Muscle of leg (tissue), 16 donors: ENCODE measurements at places on chromosomes 4 and X. TPM values are rescaled to one million over a fixed set of nuclear protein-coding genes. Genes with fewer than 3 reads are reported as not detected.

DNA sequence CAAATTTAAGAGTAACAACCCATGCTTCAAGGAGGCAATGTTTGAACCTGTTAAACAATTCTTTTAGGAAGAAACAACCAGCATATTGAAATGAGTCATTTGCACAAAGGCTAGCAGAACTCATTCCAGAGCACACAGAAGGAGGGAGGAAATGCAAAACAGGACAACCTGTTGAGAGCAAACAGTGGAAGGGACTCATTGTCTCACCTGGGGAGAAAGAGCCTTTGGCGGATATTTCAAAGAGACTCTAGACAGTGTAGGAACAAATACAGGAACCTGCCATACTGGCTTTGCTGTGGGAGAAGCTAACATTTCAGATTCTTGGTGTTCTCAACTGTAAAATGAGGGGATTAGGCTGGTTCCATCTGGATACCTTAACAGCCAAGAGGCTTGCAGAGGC is 14.8 kb upstream of the RASGEF1B start:
- no peak for DNase-seq

- peak; percentile 31 for DNase-seq
These were observed 165.0 kb downstream of the RAPGEF2 start for GRCh38 chr4:159267869-159268285.

GRCh38 chr4:122722256-122722655 is 10.2 kb upstream of the BBS12 start:
- no peak for DNase-seq

DNA sequence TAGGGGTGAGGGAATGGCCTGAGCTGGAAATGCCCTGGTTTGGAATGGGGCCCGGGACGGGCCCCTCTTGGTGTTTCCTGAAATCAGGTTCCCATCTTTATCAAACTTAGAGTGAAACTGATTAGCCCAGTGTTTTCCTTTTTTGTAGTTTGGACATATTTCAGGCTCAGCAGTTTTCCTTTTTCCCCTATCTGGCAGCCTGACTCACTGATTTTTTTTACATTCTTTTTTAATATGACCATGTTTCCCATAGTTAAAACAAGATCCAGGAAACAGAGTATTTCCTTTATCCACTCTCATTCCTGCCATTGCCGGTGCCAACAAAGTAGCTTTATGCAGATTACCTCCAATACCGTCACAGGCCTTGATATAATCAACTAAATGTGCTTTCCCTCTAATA is 20.5 kb upstream of the C4orf17 start:
- DNase-seq: peak; percentile 3

GRCh38 chr4:55609393-55609866 is 17.4 kb upstream of the PDCL2 start:
- peak; percentile 15 for DNase-seq

GRCh38 chrX:150967786-150968185 is 15.3 kb upstream of the HMGB3 start:
- DNase-seq: no peak

DNA sequence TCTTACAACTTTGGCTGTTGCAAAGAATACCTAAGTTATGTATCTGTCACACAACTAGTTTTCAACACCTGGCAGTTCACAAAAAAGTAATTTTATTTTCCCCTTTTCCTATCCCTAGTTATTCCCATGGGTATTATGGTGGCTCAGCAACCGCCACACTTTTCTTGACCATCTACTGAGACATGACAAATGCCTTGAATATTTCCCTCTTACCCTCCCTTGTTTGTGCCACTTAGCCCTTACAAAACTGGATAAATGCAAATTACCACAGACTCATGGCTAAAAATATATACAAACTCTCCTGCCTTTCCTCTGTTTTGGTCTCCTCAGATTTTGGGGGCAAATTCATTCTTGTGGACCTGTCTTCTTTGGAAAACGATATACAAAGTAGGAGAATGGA is 72.1 kb downstream of the AMOT start:
- no peak for DNase-seq

DNA sequence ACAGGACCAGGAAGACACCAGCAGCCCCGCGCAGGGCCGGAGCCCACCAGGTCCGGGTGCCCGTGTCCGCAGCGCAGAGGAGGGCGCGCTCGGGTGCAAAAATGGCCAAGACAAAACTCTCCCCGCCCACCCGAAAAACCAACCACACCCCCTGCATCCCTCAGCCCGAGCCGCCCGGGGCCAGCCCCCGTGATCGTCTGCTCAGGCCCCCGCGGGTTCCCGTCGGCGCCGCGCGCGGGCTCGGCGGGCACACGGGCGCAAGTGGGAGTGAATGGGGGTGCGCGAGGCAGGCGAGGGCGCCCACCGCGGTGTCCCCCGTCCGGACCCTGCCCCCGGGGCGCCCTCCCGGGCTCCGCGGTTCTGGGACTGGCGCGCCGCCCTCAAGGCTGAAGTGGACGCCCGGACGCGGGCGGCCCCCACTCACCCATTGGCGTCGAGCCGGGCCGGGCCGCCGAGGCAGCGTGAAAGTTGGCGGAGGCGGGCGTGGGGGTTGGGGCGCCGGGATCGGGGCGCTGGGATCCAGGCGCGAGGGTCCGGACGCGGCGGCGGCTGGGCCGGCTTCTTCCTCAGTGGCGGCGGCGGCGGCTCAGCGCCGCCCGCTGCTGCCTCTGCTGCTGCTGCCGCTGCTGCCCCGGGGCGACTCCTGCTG is 393 bp downstream of the SH3KBP1 start:
- DNase-seq: peak; percentile 40

DNA sequence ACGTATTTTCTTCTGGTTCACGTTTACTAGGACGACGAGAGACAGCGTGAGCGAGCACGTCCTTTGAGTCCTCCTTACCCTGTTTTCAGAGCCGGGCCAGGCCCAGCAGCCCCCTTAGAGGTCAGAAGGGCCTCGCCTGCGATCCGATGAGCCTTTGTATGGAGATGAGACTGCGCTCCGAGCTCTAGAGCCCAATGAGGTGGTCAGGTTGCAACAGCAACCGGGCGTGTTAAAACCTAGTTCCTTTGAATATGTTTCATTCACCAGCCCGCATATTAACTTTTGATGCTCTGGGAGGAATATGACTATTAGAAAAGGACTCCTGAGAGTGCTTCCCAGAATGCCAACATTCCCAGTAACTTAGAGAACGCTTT is 55.6 kb upstream of the TADA2B start:
- no peak for DNase-seq

DNA sequence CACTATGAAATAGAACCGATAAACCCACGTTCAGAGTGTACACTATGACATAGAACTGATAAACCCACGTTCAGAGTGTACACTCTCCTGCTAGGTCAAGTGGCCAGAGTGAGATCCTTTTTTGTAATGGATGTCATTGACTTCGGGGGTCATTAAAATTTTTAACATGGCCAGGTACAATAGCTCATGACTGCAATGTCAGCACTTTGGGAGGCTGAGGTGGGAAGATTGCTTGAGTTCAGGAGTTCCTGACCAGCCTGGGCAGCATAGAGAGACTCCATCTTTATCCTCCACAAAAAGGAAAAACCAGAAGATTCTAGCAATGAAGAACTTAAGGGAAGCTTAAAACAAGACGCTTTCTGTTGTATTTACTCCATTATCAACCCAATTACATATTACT is 439.7 kb upstream of the FRG1 start:
- no peak for DNase-seq

DNA sequence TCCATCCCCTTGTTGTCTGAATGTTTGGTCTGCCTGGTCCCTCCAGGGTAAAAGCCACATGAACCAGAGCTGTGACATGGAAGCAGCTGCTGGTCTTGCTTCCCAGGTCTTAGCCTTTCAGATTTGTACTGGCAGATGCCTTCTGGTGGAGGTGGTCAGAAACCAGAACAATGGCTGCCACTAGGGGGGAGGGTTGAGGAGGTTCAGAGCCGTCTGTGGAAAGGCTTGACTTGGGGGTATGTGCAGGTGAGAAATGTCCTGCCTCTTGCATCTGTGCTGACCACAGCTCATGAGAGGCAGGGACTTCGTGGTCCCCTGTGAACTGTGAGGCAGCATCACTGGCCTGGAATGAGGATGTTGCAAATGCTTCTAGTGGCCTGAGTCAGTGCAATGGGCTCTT is 144.2 kb upstream of the WDR1 start:
- DNase-seq: no peak

DNA sequence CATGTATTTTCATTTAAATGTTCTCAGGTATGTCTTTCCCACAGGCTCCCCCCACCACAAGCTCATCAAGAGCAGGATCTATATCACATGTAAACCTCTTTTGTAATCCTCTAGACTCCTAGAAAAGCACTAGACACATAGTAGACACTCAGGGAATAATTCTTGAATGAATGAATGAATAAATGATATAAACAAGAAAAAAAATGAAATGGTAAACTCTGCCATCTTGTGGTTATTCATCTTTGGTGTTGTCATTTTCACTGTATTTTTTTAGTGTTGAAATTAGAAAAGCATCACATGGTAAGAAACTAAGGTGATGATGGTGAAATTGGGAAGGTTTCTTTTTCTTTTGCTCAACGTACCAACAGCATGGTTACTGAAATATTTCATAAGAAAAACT is 34.2 kb upstream of the C1GALT1C1 start:
- DNase-seq: peak; percentile 5

GRCh38 chr4:108359130-108359985 is 190.6 kb upstream of the LEF1 start:
- no peak for DNase-seq

DNA sequence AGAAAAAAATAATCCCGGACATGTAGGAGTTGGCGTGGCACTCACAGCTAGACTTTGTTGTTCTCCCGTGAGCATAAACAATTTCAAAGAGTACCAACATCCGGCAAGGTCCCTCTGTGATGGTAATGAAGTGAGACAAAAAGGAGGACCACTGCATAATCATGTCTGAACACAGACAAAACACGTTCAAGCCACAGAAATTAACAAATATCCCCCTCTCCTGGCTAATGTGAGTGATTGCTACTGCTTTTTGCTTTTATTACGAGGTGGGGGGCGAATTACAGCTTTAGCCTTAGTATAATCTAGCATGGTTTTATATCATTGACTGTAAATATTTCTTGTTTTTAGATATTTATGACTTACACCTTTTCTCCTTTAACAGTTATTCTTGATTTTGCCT is 118.5 kb downstream of the PLS3 start:
- DNase-seq: peak; percentile 54

GRCh38 chr4:26454961-26455360 is 35.3 kb downstream of the CCKAR start:
- DNase-seq: no peak

DNA sequence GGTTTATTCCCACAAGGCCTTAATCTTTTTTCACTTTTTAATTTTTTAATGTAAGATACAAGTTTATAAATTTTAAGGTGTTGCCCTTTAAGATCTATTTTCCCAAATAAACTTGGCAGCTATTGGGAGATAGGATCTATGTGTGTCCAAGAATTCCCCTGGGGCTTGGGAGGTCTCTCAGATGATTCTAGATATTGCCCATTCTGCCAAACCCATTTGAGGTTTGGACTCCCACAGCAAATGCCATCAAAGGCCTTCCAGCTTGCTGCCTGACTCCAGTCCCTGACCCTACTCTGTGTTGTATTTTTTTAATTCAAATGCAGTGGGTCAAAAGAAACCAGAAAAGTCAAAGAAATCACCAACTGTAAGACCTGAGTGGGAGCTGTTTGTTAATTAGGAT is 120.0 kb upstream of the CHRDL1 start:
- peak; percentile 10 for DNase-seq

DNA sequence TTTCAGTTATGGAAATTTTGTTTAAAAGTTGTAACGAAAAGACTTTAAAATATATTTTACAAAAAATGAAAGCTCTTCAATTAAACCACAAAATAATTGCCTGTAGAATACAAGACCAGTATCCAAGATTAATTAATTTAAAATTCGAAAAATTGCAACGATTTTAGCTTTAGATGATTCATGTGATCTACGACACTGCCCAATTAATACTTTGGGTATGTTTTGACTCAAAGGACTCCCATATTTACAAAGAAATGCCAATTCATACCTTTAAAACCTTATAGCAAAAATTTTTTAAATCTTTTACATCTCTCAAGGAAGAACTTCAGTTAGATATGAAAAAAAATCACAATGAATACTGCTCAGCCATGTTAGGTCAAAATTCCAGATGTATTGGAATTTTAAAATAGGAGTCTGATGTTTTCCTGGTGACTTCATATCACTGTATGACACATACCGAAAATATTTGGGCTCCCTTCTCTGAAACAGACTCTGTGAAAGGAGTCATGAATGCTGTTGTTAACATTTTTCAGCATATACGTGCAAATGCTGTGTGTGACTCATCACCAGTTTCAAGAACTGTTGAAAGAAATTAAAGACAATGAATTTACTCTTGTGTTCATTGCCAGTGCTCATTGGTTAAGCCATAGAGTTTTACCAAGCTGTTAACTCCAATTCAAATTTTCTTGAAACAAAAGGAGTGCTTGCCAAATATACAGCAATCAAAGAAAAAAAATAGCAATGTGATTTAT is 13.8 kb upstream of the SMS start:
- peak; percentile 81 for DNase-seq

DNA sequence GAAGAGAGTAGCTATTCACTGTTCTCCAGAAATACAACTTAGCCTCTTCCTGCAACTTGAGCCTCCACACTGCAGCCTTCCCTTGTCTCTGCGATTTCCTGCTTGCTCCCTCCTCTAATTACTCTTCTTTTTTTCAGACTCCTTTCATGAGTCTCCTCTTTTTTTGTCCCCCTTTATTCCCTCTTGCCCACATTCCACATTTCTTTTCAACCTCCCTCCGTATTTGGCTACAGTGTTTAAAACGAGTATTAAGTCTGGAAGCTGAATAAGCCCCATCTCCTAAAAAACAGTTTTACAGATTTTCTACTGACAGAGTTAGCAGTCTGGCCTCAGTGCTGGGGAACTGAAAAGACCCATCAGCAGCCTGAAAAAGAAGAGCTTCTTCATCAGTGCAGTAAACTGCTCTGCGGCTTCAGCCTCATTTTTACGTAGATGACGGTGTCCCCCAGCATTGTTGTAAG is 141.5 kb downstream of the TENM3 start:
- peak; percentile 81 for DNase-seq

GRCh38 chr4:5157791-5158770 is 106.8 kb downstream of the STK32B start:
- peak; percentile 45 for DNase-seq

- no peak for DNase-seq
These were observed 184.0 kb downstream of the BMPR1B start for GRCh38 chr4:94941706-94942105.

Gene SLC9B1
- total RNA-seq: 2.6 TPM

Gene ATOH1
- not detected for total RNA-seq

Gene TREX2
- 0.49 TPM for total RNA-seq

Gene PNCK
- 3.5 TPM for total RNA-seq

Gene FHIP1A
- total RNA-seq: 11.0 TPM

Gene LRAT
- total RNA-seq: 0.35 TPM

Gene PCDH11X
- 0.80 TPM for total RNA-seq

Gene RAB33A
- total RNA-seq: 0.49 TPM

Gene NEUROG2
- not detected for total RNA-seq
